ENCODE measurements at places on chromosomes 3 and 15.

DNA sequence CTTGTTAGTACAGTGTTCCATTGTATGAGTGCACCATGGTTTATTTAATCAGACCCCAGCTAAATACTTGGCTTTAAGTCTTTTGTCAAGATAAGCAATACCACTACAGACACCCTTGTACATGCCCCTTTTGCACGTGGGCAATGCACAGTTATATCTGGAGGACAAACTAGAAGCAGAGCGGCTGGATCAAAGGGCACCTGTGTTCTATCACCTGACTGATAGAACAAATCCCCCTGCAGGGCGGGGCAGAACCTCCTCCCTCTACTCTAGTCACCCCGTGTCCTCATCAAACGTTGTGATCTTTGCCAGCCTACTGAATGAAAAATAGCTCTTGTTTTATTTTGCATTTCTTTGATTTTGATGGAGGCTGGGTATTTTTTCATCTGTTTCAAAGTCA lies 314.9 kb downstream of the TLE3 start:
- DNase-seq: no peak

DNA sequence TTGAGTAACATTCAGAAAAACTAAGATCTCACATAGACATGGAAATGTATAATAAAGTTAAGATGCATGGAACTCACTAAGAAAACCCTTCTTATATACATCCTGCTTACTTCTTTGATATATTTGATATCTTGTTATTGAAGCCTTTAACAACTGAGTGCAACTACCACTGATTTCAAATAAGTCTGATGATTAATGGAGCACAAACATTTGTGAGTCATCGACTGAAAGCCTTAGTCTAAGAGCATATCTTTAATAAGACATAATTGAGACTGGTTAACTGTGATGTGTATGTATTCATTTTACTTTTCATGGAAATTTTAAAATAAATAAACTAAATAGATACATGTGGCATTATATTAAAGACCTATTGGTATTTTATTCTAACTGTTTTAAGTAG lies 740.5 kb downstream of the EPHA3 start:
- DNase-seq: no peak

DNA sequence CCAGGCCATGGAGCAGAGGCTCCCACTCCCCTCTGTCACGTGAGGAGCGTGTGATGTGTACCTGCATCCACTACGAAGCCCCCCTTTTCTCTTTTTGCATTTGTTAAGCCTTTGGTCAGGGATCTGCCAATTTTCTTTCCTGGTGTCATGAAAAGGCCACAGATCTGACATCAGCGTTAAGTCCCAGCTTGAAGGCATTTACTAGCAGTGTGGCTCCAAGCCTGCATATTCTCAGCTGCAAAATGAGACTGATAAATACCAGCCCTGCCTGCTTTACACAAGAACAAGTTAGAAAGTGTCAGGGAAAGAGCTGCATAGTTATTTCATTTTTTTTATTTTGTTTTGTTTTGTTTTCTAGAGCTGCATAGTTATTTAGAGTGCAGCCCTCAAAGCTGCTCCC lies 2.3 kb upstream of the ANKRD63 start:
- no peak for DNase-seq

- DNase-seq: no peak
These were observed 16.0 kb downstream of the GPR176 start for GRCh38 chr15:39904115-39904514.

GRCh38 chr3:40455328-40455727 lies 1.8 kb upstream of the RPL14 start:
- DNase-seq: no peak

DNA sequence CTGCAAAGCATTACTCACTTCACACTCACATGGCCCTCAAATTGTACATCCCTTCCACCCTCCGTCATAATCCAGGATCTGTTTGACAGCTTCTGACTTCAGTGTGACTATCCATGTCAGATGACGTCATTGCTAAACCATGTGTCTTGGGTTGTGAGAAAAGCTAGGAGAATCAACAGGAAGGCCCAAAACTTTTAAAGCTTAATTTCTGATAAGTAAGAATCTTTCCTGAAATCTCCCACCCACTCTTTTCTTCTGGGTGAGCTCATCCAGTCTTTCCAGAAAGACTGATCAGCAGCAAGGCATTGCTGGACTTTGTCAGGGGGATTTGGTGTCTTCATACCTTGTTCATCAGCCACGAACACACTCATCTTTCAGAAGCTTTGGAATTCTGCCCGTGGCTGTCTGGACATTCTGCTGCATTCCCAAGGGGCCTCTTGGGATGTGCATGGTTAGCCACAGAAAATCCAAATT lies 11.5 kb upstream of the LMCD1 start:
- DNase-seq: no peak

- DNase-seq: no peak
These were observed 35.1 kb upstream of the IGSF11 start for GRCh38 chr3:119069725-119070124.

GRCh38 chr3:120820748-120821147 lies 78.2 kb downstream of the GTF2E1 start:
- DNase-seq: no peak

- no peak for DNase-seq
These were observed 28.5 kb upstream of the KCNMB2 start for GRCh38 chr3:178507507-178508442.

DNA sequence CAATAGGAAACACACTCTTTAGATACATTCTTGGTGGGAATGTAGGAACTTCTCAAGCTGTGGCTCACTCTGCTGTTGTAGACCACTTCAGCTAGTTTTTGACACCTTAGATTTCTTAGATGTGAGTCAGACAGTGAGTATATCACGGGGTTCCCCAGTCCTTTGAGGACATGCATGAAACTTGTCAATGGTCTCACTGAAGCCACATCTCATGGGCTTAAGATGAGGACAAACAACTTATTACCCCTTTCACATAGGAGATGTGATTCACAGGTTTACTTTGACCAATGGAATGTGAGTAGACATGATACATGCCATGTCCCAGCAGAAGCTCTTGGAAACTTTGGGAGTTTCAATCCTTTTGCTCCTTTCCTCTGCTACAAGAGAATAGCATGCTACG lies 325.5 kb downstream of the CHST2 start:
- DNase-seq: no peak

DNA sequence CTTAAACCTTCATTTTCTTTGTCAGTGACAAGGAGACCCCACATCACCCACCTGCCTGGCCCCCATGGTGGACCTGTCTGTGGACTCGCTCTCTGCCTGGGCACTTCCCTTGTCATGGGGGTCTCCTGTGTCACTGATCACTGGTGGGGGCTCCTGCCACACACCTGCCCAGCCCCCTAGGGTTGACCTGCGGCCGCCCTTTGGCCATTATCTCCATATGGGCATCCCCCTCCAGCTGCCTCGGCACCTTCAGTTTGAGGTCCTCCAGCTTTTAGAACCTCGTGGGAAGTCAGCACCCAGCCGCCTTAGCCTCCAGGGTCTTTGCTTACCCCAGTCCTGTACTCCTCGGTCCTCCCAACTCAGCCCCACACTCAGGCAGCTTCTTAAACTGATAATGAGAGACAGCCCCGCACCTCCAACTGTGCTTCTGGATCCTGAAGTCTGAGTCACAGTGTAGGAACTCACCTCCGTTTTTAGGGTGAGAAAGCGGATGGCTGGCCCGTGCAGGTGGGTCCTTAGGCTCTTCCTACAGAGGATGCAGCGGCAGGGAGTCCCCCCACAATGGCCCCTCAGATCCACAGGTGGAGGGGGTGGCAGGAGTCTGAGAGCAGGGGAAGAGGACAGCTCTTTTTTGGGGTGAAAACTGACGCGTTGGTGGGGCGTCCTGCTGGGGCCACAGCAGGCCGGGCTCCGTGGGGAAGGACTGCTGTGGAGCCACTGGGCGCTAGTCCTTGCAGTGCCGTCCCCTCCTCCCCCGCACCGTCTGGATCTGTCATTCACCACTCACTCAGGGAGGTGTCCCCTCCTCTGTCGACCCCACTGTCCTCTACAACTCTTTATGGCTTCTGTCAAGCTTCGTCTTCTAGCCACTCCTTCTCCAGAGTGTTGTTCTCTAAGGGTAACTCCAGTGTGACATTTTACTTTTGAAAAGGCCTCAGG lies 8.7 kb upstream of the PRR23E start:
- no peak for DNase-seq

GRCh38 chr3:83873550-83873949 lies 1085.2 kb upstream of the CADM2 start:
- no peak for DNase-seq

DNA sequence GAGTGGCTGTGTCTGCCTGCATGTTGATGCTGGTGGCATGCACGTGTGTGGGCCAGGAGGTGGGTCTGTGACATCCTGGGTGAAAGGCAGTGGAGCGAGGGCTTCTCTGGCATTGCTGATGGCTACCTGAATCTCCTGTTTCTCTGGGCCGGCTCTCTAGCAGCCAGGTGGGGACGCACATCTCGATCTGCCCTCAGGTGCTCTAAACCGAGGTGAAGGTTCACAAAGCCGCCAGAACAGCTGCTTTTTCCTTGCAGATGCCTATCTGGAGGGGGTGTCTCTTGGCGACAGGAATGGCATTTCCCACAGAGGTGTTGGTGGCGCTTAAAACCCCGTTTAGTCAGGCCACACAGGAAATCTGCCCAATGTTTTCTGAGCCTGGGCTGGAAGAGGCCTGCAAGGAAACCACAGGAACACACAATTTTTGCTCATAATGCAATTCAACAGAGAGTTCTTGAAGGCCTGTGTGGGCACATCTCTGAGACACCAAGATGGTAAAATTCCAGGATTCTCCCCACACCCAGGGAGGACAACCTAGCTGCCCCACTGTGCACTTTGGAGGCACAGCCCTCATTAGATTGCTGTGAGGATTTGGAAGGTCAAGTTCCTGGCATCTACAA lies 11.9 kb downstream of the TMEM158 start:
- no peak for DNase-seq

DNA sequence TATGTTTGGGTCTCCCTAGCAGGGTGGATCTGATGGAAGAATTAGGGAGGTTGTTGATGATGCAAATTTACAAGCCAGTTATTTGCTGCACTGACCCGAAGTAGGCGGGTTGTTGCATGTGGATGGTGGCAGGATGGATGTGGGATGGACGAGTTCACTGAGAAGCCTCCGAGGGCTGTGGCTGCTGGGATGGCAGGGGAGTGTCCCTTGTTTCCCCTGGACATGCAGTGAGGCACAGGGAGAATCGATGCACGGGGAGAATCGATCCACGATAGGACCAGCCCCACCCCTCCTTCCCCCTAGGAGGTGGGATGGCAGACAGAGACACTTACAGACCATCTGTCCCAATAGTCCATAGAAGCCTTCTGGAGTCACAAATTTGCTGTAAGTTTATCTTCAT lies 31.0 kb upstream of the KLF13 start:
- no peak for DNase-seq

GRCh38 chr15:63998489-63998888 lies 47.8 kb downstream of the DAPK2 start:
- no peak for DNase-seq

- DNase-seq: no peak
These were observed 6.6 kb downstream of the MOBP start for GRCh38 chr3:39474126-39474515.

DNA sequence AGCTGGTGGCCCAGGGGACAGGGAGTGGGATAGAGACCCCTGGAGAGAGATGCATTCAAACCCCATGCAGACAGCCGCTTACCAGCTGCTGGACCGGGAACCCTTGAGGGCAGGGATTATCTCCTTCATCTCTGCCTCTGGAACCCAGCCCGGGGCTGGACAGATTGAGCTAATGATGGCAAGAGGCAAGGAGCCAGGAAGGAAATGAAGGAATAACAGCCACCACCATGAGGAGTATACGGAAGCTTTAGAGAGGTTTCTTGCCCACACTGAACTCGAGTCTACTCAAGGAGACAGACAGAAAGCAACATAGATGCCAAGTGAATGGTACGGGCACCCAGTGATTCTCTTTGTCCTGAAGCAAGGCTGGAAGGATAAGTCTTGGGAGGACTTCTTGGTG lies 23.2 kb downstream of the HAPLN3 start:
- DNase-seq: no peak

- no peak for DNase-seq
These were observed 9.4 kb upstream of the SEMA5B start for GRCh38 chr3:123037015-123037375.

- DNase-seq: no peak
These were observed 1.7 kb upstream of the HDGFL3 start for GRCh38 chr15:83209333-83209732.

DNA sequence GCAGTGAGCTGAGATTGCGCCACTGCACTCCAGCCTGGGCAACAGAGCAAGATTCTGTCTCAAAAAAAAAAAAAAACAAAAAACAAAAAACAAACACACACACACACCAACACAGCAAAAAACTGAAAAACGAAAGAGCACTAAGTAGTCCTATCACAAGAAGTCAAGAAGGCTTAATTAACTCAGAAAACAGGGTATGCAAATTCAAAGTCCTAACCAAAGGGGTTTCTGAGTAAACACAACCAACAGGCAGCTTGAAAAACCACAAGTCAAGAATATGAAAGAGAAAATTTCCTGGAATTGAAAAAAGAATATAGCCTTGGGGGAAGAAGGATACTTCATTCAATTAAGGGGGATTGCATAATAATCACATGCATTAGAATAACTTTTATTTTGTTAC lies 37.7 kb upstream of the PARP14 start:
- no peak for DNase-seq

GRCh38 chr15:93029836-93030429 lies 59.1 kb downstream of the RGMA start:
- DNase-seq: no peak

DNA sequence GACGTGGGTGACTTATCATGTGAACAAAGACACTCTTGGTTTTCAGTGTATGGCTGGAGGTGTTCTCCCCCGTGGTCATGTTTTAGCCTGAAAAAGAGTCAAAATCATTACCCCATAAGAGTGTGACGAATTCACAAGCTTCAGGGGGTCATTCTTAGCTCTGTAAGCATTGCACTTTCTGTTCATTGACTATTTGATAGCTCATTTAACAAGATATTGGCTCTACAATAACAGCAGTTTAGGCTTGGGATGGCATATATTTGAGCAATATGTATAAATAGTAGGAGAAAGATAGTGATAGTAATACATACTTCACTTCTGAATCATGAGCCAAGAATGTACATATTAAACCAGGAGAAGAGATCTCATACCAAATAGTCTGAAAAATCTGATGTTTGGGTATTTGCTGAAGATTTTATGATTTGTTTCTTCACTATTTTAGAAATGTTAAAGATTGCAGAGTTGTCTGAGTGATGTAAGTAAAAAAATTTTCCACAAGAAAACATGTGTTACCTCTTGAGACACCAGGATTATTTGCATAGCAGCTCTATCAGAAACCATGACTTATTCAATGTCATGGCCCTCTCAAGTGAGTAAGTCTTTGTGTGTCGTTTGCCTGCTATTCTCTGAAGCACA lies 996.0 kb downstream of the OTOL1 start:
- no peak for DNase-seq

GRCh38 chr15:39651881-39652280 lies 71.0 kb downstream of the THBS1 start:
- DNase-seq: no peak

DNA sequence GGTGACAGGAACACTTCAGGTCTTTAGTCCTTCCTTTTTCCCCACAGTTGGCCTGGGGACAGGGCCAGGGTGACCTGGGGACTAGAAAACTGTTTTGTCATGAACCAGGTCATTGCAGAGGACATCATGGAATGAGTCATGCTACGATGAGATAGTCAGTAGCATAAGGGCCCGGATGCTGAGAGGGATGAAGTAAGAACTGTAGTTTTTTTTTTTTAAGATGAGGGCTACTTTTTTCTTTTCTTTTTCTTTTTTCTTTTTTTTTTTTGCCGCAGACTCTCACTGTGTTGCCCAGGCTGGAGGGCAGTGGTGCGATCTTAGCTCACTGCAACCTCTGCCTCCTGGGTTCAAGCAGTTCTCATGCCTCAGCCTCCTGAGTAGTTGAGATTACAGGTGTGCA lies 8.0 kb downstream of the MAP2K5 start:
- no peak for DNase-seq

- no peak for DNase-seq
These were observed 214.7 kb downstream of the ATP8B4 start for GRCh38 chr15:49904296-49904695.
